Stimulated activated CD8-positive, alpha-beta memory T cell treated with anti-CD3 and anti-CD28 coated beads, Interleukin-15, amount 100 ng/mL, for 1 hour (primary cell): ENCODE measurements at places on chromosomes 7 and 10.

- DNase-seq = no peak
These were observed 12.6 kb upstream of the WAC start for GRCh38 chr10:28520346-28520745.

GRCh38 chr7:18890134-18890533 is 227.3 kb downstream of the TWIST1 start:
- DNase-seq = no peak

DNA sequence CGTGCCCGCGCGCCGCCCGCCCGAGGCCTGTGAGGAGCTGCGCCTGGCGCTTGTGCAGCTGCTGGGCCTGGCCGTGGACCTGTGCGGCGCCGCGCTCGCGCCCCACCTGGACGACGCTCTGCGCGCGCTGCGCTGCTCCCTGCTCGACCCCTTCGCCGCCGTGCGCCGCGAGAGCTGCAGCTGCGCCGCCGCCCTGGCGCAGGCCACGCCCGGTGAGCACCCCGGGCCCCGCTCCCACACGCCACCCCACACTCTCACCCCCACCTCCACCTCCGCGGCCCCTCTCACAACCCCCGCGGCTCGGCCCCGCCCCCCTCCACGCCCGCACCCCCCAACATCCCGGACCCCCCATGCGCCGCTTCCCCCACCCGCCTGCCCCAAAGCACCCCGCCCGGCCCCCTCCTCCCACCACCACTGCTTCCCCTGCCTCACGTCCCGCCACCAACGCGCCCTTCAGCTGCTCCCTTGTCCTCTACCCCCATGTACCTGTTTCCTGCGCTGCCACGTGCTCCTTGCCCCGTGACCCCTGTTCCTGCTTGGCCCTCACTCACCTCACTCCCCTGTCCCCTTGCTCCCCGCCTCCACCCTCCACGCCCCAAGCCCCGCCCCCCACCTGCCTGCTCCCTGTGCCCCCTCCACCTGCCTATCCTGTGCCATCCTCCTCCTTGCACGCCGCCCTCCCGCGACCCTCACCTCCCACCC is at the start of gene PRKAR1B:
TSS of gene PRKAR1B (minus strand) at position 178 of the 702 bp plus-strand sequence. CDS start 15,776 bp downstream, outside the sequence.
- DNase-seq = no peak

DNA sequence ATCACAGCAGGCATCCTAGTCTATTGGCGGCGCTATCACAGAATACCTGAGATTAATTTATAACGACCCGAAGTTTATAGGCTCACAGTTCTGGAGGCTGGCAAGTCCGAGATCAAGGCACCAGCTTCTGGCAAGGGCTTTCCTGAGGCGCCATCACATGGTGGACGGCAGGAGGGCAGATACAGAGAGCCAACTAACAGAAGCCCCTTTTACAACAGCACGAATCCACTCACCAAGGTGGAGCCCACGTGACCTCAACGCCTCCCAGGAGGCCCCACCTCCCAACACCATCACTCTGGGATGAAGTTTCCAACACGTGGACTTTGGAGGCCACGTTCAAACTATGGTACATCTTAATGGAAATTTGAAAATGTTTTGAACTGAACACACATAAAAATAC is 255.3 kb downstream of the ELFN1 start:
- no peak for DNase-seq

DNA sequence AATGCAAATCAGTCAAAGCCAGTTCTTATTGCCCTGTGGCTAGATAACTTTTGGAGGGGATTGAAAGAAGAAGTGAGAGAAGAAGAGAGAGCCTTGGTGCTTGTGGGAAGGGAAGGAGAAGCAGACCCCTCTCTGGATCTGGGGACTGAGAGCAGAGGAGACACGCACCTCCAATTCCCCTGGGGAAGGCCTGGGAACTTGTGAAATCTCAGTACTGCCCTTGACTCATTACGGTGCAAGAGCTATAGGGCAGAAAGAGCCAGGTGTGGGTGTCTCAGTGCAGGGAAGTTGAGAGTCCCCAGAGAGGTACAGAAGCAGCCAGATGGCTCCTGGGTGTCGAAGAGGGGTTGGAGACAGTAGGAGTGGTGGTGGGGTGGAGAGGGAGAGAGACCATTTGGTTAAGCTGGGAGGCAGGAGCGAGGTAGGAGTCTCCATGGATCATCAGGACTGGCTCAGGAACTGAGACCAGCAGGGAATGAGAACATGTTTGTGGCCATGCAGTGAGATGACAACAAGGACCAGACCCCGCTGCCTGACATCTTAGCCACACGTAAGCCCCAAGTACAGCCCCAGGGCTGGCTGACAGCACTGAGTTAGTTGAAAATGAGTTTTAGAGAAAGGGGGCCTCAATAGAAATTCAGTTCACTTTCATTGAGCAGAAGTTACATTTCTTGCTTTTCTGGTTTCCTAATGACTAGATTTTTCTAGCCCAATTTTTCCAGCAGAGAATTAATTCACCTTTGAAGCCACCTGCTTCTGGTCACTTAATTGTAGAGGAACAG is 238.2 kb downstream of the BUB3 start:
- no peak for DNase-seq

DNA sequence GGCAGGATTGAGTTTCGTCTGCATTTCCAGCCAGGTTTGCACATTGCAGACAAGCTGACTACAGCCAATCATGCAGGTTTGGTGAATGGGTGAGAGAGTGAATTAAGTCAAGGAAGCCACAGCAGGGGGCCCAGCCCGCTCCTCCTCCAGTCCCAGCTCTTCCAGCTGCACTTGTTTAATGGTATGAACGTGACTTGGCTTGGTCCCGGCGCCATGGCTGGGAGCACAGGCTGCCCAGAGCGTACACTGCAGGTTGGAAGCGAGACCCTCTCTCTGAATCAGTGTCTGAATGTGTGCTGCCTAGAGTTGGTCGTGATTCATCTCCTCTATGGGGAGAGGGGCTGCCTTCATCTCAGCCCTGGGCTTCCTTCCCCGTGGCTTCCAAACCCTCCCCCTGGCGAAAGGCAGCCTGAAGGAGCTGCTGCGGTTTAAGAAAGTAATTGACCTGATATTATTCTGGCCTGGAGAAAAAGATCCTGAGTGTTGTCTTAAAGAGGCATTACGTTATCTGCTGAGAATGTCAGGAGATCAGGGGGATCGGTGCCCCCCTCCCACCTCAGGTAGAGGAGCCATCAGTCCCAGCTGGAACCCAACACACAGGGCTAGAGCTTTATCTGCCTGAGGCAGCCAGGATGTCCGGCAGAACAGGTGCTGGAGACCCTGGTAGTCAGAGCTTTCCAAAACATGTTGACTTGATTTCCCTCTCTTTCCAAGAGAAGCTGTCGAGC is 132.1 kb downstream of the COL26A1 start:
- no peak for DNase-seq

DNA sequence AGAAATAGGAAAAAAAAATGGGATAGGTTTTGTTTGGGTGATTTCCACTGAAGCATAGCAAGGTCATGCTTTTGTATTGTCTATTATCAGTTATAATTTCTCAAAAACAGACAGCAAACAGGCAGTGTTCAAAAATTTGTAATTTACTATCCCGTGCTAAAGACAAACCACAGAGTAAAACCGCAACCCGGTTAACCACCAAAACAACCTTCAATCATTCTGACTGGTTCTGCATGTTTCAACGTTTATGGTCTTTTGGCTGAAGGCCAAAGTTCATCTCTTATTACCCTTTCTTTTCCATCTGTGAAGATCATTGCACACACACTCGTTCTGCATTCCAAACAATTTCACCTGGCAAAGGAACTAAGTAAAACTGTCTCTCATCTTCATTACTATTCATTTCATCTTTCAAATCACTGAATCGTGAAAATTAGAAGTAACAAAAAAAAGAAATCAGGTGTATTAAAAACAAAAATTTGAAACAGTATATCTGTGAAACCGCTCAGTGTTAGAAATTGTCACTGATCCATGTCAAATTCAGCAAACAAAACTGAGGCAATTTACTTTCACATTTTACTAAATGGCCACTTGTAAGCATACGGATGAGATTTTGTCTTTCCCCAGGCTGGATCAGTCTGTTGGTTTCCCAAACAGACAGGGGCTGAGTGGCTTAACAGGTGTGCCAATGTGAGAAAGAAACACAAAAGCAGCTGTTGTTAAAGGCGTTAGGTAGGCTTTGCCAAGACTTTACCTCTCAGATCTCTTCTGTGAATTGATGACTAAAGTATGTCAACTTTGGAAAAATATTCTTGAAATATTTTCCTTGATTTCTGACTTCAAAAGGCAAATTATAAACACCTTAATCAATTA is 539.6 kb downstream of the CNTNAP2 start:
- no peak for DNase-seq

DNA sequence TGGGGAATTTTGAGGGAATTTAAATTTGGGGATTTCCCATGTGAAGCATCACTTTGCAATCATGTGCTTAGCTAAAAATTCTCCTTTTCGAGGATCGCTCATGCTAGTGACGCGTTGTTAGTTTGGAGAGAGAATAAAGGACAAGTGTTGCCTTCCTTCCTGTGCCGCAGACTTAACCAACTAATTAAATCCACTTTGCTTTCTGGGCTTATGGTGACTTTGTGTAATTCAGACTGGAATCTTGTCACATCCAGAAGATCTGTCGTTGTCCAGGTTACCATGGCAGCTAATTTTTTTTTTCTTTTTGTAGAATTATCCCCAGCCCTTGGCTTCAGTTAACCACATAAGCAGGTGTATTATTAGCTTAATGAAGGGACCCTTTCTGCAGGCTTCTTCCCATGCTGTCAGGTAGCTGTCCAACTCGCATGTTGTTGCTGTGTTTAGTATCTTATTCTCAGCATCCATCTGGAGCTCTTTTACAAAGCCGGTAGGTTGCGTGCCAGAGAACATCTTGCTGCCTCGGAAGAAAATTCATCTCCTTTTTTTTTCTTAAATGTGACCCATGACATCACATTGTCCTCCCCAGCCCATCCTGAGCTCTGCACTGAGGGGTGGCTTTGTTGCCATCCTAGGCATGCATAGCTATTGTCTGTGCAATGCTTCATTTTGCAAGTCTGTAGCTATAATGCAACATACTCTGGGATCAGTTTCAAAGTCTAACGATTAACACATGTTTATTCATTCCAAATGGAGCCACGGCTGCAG is 47.2 kb upstream of the NRP1 start:
- DNase-seq = no peak

DNA sequence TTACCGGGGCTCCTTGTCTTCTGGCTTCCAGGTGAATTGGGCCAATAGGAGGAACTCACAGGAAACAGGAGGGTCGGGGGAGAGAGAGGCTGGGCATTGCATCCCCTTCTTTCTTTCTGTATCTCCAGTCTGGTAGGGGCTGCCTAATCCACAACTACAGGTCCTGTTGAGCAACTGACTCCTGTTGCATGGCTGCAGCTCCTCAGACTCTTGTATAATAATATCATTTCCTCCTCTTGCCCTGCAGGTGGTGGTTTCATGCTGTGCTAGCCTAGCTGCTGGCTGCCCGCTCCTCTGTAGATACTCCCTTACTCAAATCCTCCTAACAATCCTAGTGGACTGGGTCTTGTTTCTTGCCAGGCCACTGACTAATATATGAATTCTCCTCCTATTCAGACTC is 276.5 kb upstream of the SMIM30 start:
- DNase-seq = no peak

- no peak for DNase-seq
These were observed 137.5 kb downstream of the DLG5 start for GRCh38 chr10:77789016-77789415.

DNA sequence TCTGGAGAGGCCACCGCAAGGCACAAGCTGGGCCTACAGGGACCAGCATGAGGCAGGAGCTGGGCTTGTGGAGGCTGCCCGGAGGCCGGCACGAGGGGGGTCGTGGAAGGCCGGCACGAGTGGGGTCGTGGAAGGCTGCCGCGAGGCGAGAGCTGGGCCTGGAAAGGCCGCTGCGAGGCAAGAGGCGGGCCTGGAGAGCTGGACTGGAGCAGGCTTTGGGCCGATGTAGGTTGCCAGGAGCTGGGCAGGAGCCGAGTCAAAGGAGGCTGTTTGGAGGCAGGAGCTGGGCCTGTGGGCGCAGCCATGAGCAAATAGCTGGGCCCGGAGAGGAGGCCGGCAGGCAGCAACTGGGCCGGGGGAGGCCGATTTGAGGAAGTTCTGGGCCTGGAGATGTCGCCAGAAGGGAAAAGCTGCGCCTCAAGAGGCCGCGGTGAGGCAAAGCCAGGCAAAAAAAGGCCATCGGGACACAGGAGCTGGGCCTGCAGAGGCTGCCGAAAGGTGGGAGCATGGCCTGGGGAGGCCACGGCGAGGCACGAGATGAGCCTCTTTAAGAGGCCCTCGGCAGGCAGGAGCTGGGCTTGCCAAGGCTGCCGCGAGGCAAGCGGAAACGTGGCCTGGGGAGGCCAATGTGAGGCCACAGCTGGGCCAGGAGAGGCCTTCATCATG is 26.5 kb downstream of the MDH2 start:
- no peak for DNase-seq

DNA sequence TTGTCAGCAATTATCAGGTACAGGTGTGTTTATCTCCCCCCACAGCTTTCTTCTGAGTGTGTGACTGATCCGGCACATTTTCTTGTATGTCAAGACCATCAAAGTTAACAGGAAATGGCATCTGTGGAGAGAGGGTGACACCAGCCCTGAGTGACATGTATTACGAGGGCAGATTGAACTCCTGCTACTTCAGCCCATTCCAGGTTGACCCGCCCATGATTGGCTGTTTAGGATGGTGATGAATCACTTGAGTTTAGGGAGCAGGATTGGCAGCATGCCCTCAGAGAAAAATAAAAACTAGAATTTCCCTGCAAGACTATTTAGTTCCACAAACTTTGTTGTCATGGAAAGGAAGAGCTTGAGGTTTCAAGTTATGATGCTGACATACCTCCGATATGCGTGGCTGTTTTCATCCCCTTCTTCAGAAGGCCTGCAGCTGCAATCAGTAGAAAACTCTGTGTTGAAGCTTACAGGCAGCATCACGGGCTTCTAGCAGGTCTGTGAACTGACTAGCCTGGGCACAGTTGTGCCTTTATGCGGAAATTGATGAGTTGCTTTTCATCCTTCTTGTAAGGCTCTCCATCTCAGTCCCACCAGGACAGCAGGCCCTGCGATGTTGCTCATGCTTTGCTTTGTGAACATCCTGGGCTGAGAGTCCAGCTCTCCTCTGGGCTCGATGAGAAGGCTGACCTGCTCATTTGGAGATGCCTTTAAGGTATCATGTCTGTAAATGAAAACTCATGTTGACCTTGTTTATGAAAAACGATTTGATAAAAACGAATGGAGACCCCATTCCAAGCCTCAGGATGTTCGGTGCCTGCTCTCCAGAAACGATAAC is 8.0 kb upstream of the CELF2 start:
- DNase-seq = no peak

GRCh38 chr7:45306752-45307305 is 149.2 kb downstream of the RAMP3 start:
- no peak for DNase-seq

DNA sequence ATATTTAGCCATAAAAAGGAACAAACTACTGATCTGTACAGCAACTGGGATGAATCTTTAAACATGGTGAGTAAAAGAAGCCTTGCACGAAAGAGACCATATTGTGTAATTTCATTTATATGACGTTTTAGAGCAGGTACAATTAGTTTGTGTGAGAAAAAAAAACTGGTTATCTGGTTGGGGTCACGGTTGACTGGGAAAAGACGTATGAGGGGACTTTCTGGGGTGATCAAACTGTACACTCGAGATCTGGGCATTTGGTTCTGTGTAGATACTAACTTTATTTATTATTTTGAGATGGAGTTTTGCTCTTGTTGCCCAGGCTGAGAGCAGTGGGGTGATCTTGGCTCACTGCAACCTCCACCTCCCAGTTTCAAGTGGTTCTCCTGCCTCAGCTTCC is 4.2 kb downstream of the PRKRIP1 start:
- DNase-seq = no peak
